ENCODE measurements at places on chromosomes 2 and 18.
A peak's percentile ranks its signal among the peaks of the same experiment; 100 is the strongest.

GRCh38 chr2:69917852-69918251 is 2.9 kb downstream of the MXD1 start:
- DNase-seq = no peak

GRCh38 chr18:65547046-65547445 is 203.8 kb upstream of the CDH7 start:
- no peak for DNase-seq

- no peak for DNase-seq
Observed at GRCh38 chr2:241088791-241089732, 13.0 kb downstream of the MTERF4 start.

- no peak for DNase-seq
Observed at GRCh38 chr2:16219292-16219975, 279.1 kb downstream of the MYCN start.

DNA sequence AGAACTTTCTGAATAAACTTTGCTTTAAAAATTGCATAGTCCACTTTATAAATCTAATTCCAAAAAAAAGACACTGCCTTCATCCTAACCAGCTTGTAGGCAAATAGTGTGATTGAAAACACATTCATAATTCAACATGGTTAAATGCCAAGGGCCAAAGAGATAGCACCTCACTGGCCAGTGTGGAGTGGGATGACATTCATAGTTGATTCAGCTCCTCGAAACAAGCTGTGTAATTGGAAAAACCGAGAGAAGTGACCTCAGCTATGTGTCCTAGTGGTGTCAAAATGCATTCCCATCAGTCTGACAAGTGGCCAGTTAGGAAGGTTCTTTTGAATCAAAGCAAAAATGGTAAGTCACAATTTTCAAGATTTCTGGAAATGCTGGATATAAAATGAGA is 1068.5 kb upstream of the CELF4 start:
- DNase-seq = no peak

GRCh38 chr2:3246928-3247714 is 130.5 kb downstream of the EIPR1 start:
- no peak for DNase-seq

DNA sequence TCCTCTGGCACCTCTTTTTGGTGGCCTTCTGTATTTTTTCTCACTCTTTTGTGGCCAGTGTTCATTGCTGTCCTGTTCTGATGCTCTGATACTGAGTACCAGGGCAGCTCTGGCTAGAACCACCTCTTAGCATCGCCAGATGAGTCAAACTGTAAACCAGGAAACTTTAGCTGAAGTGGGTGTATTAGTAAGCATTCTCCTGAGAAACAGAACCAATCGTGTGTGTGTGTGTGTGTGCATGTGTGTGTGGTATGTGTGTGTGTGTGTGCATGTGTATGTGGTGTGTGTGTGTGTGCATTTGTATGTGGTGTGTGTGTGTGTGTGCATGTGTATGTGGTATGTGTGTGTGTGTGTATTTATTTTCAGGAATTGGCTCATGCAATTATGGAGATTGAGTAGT is 166.3 kb upstream of the SKOR2 start:
- DNase-seq = no peak

GRCh38 chr18:5370332-5370731 is 74.8 kb upstream of the ZBTB14 start:
- DNase-seq = no peak

GRCh38 chr18:51946946-51947345 is 393.1 kb upstream of the DCC start:
- DNase-seq = no peak

GRCh38 chr2:11398750-11399437 is 54.5 kb upstream of the ROCK2 start:
- peak; percentile 89 for DNase-seq

GRCh38 chr18:10544093-10544748 is 18.4 kb downstream of the NAPG start:
- no peak for DNase-seq

DNA sequence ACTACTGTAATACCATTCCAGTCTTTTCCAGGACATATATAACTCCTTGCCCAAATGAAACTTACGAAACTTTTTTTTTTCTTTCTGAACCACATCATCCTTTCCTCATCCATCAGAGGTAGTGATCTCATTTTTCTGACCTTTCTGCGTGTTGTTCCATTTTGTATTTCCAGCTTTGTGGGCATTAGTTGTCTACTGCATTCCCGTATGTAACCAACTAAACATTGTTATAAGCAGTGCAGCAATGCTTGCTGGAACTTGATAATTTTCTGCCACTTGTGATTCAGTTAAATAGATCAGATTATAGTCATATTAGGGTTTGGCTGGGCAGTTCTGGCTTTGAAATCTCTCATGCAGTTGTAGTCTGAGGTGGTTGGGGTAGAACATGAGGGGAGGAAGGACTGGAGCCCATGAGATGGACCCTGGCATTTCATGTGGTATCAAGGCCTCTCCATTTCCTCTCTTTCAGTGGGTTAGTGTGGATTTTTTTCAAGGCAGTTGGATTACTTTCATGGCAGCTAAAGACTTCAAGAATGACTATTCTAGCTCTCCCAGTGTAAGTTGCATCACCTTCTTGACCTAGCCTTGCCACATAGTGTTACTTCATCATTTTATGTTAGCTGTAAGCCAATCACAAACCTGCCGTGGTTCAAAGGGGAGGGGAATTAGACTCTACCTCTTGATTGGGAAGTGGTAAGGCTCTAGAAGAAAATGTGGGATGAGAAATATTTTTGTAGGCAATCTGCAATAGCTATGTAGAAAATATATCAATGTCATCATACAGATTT is 80.5 kb downstream of the EHBP1 start:
- no peak for DNase-seq

DNA sequence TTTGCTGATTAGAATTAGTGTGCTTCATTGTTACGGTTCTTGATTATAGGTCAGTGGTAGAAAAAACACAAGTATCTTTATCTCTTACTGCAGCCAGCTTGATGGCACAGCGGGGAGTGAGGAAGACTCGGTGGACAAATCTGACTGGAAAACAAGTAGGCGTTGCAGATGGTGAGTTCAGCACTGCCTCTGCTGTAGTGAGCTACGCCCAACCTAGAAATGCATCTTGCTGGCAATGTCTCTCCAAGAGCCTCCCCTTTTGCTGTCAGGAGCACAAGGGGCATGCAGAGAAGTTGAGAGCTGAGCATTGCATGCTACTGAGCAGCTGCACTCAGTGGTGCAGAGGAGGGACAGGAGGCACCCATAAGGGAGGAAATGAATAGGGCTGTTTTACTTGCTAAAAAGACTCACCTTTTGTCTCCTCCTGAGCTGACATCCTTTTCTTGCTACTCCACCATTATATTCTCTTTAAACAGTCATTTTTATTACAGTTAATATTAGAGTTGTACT is 977.3 kb upstream of the ACVR2A start:
- no peak for DNase-seq

DNA sequence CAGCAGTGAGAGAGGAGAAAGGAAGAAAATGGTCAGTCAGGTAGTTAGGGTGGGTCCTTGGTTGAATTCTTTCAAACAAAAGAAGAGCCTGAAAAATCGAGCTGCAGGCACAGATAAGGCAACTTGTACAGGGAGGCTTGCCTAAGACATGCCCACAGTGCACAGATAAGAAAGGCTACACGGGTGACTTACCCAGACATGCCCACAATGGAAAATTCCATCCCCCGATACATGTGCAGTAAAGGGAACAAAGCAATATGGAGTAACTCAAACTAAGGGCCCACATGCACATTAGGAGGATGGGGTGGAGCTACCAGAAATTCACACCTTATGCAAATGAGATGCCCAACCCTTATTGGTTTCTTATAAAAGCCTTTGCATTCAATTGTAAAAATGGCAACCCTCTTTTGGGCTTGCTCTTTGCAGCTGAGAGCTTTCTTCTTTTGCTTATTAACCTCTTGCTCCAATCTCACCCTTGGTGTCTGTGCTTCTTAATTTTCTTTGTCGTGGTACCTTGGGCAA is 110.3 kb upstream of the RMP24 start:
- DNase-seq = no peak

All from thyroid gland (tissue), 4 donors.